ENCODE measurements at places on chromosomes 1 and 21. TPM values are rescaled to one million over a fixed set of nuclear protein-coding genes. Genes with fewer than 3 reads are reported as not detected.

Gene DPM3
- 14.8 TPM for total RNA-seq

DNA sequence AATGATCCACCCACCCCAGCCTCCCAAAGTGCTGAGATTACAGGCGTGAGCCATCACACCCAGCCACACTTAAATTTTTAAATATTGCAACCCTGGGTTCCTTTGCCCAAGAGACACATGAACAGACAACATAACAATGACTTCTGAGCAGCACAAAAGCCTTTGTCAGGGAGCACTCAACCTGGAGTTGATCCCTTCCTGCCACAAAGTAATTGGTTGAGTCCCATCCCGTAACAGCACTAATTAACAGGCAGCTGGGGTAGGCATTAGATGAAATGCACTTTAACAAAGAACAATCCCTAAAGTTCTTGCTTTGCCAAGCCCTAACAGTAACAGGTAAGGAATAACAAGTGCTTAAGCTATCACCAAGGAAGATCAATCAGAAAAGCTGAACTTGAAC, 5.9 kb upstream of the BCAR3 start:
- no peak overlapping the region for H3K27ac ChIP-seq
- no peak for DNase-seq
- no peaks in the 10 kb centered on the region for H3K27me3 ChIP-seq
- H3K4me1 ChIP-seq, result peaks cover 48% of the 10 kb centered on the region
- no peaks in the 10 kb centered on the region for H3K36me3 ChIP-seq

GRCh38 chr1:156249593-156249992, 1.7 kb upstream of the PAQR6 start:
- peaks cover 28% of the 10 kb centered on the region for H3K36me3 ChIP-seq
- H3K4me3 ChIP-seq, result no peak overlapping the region
- H3K4me1 ChIP-seq, result peaks cover 34% of the 10 kb centered on the region
- DNase-seq, result no peak
- H3K27me3 ChIP-seq, result no peaks in the 10 kb centered on the region

DNA sequence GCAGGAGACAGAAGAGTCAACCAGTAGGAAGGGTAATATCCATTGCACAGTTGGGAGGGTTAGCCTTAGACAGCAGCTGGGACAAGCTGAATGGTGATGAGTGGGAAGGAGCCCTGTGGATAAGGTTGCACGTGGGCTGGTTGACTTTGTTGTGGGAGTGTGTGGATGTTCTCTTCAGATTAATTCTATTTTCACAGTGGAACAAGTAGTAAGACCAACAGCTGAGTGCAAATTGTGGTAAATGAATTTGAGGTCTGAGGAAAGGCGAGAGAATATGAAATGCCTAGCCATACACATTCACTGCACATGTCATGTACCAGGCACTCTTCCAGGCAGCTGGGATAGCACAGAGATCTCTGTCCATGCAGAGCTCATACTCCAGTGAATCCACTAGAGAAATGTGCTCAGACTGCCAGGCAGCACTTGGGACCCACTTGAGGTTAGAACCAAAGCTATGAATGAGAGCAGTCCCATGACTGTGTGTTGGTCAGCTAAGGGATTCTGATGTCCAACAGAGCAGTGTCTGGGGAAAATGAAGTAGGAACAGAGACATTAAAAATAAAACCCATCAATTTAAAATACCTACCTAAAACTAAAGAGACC, 25.2 kb upstream of the VTCN1 start:
- H3K4me3 ChIP-seq, result no peak overlapping the region
- H3K4me1 ChIP-seq, result peaks cover 7% of the 10 kb centered on the region
- no peak overlapping the region for H3K27ac ChIP-seq

Gene CELA2A
- not detected for total RNA-seq

GRCh38 chr1:56146449-56146848, 432.9 kb downstream of the PLPP3 start:
- H3K36me3 ChIP-seq, result no peaks in the 10 kb centered on the region
- H3K27me3 ChIP-seq, result no peaks in the 10 kb centered on the region
- no peak overlapping the region for H3K4me3 ChIP-seq
- no peak overlapping the region for H3K27ac ChIP-seq

Gene TNFRSF9
- total RNA-seq, result 0.07 TPM
